DND-41 (cell line): ENCODE measurements at places on chromosomes 2 and 18.

DNA sequence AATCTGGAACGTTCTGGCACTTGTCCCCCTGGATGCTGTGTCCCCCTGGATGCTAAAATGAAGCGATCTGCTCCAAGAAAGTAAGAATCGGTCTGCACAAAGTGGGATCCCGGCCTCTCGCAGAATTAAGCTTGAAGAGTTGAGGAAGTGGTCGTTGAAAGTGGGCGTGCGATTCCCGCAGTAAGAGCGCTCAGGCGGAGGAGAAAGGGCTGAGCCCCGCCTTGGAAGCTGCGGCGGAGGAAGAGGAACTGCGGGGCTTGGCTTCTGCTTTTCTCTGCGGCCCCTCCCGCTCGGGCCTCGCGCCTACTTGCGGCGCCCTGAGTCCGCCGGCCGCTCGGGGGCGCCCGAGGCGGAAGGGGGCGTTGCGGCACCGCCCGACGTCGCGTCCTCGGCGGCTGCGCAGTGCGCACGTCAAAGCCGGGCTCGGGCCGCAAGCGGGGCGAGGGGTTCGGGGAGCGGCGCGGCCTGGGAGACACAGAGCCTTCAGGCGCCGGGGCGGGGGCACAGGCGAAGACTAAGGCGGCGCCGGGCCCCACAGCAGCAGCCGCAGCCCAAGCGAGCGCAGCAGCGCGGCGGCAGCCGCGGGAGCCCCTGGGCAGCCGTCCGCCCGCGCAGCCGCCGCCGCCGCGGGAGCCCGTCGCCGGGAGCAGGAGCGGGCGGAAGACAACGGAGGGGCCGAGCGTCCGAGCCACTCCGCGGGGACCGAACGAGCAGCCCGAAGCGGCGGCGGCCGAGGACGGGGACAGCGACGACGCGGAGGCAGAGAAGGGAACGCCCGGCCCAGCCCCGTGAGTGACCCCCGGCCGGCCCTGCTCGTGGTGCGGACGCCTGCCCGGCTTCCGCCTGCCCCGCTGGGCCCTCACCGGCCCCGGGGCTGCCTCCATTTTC lies at the start of gene CAB39:
CAB39 (plus strand) TSS at position 400 of the 888 bp plus-strand sequence. CDS start 47,160 bp downstream, outside the sequence.
- H3K27me3 ChIP-seq, result no peaks in the 10 kb centered on the region
- DNase-seq, result peak; percentile 91
- H3K4me3 ChIP-seq, result peak within 1 kb of the TSS; percentile 87
- peaks cover 9% of the 10 kb centered on the region for H3K36me3 ChIP-seq

- no peaks in the 10 kb centered on the region for H3K4me1 ChIP-seq
- H3K27ac ChIP-seq, result no peak overlapping the region
- H3K36me3 ChIP-seq, result no peaks in the 10 kb centered on the region
- H3K4me3 ChIP-seq, result no peak overlapping the region
- H3K27me3 ChIP-seq, result no peaks in the 10 kb centered on the region
These were observed 1674.1 kb upstream of the TMEFF2 start for GRCh38 chr2:193868833-193869232.

GRCh38 chr2:95350368-95350767 lies 52.1 kb upstream of the FAHD2A start:
- H3K27ac ChIP-seq, result no peak overlapping the region
- no peaks in the 10 kb centered on the region for H3K27me3 ChIP-seq
- no peak for DNase-seq
- no peaks in the 10 kb centered on the region for H3K4me1 ChIP-seq
- no peak overlapping the region for H3K4me3 ChIP-seq

GRCh38 chr2:196113061-196113974 lies 44.7 kb upstream of the DNAH7 start:
- no peak overlapping the region for H3K4me3 ChIP-seq
- no peaks in the 10 kb centered on the region for H3K36me3 ChIP-seq
- H3K4me1 ChIP-seq, result peaks cover 19% of the 10 kb centered on the region
- H3K27ac ChIP-seq, result peak overlapping the region; percentile 61

- no peaks in the 10 kb centered on the region for H3K27me3 ChIP-seq
- H3K4me3 ChIP-seq, result peak overlapping the region; percentile 73
- peak overlapping the region; percentile 56; the same call in 1 of the 2 replicates for H3K27ac ChIP-seq
- peaks cover 4% of the 10 kb centered on the region; the same call in 1 of the 2 replicates for H3K36me3 ChIP-seq
- H3K4me1 ChIP-seq, result peaks cover 26% of the 10 kb centered on the region
- no peak for DNase-seq
These were observed 296 bp upstream of the GRHL1 start for GRCh38 chr2:9951272-9951521.

DNA sequence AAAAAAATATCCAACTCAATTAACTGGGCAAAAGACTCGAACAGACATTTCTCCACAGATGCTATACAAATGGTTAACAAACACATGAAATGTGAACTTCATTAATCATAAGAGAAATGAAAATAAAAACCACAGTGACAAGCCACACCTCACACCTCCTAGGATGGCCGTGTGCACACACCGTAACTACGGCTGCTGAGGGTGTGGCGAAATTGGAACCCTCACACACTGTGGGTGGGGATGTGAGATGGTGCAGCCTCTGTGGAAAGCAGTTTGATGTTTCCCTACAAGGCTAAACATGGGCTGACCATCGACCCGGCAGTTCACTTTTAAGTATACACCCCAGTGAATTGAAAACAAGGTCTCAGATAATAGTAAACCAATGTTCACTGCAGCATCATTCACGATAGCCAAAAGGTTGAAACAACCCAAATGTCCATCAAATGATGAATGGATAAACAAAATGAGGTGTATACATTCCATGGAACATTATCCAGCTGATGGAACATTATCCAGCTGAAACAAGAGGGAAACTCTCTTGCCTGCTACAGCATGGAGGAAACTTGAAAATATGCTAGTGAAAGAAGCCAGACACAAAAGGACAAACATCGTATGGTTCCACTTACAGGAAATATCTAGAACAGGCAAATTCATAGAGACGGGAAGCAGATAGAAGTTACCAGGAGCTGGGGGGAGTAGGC lies 32.2 kb downstream of the ZAP70 start:
- no peaks in the 10 kb centered on the region for H3K27me3 ChIP-seq
- H3K4me3 ChIP-seq, result no peak overlapping the region
- no peaks in the 10 kb centered on the region for H3K4me1 ChIP-seq

- H3K27me3 ChIP-seq, result no peaks in the 10 kb centered on the region
- no peak overlapping the region for H3K4me3 ChIP-seq
- no peaks in the 10 kb centered on the region for H3K4me1 ChIP-seq
These were observed 12.4 kb downstream of the GALNT5 start for GRCh38 chr2:157269922-157270321.

DNA sequence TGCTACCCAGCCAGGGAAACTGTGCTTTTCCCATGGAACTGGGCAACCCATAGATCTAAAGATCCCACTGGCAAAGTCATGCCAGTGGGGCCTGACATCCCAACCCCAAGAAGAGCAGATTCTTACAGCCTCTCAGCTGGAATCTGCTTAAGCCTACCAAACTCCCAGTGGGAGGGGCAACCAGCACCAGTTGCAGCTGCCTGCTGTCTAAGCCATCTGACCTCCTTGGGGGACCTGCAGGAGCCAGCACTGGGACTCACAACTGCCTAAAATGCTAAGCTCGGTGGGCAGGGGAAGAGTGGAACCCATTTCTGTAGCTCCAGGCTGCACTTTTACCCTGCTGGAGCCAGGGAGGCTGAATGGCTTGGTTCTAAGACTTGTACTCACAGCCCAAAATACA lies 770.7 kb upstream of the SLC8A1 start:
- H3K27ac ChIP-seq, result no peak overlapping the region
- no peaks in the 10 kb centered on the region for H3K27me3 ChIP-seq
- H3K4me3 ChIP-seq, result no peak overlapping the region
